Smooth muscle cell of the umbilical artery (primary cell): ENCODE measurements at places on chromosomes 1 and 21. TPM values are rescaled to one million over a fixed set of nuclear protein-coding genes. Genes with fewer than 3 reads are reported as not detected.

The LRRIQ3 gene
- 0.14 and 0.30 TPM in 2 replicates for total RNA-seq

The COL6A1 gene
- total RNA-seq: 842 and 1,126 TPM in 2 replicates

The ADGRL4 gene
- total RNA-seq: 13.7 and 92.6 TPM in 2 replicates

The ADORA1 gene
- total RNA-seq: 5.7 and 12.8 TPM in 2 replicates
